ENCODE measurements at places on chromosomes 3 and 15.

DNA sequence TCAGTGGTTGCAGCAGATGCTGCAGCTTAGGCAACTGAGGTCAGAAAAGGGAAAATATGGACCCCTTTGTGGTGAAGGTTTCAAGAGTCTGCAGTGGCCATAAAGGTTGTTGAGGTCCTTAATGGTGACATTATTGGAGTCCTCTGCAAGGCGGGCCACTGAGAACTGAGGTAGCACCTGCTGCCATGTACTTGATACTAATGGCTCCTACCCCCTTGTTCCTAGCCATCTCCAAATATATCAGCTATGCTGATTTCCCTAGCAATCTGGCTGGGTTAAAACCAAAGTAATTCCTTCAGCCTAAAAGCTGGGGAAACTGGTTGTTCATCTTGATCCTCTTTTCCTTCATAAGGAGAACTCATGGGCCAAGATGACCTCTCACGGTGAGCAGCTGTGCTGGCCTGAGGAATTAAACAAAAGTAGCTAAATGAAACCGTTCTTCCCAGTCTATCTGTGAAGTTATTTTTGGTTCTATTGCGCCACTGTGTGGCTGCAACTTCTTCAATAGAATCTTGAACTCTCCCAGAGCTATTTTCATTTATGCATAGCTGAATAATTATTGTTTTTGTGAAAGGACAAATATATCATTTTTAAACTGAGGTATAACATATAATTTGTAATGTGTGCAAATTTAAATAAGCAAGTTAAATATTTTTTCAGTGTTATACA, 76.1 kb upstream of the PLSCR4 start:
- DNase-seq: peak; percentile 17

DNA sequence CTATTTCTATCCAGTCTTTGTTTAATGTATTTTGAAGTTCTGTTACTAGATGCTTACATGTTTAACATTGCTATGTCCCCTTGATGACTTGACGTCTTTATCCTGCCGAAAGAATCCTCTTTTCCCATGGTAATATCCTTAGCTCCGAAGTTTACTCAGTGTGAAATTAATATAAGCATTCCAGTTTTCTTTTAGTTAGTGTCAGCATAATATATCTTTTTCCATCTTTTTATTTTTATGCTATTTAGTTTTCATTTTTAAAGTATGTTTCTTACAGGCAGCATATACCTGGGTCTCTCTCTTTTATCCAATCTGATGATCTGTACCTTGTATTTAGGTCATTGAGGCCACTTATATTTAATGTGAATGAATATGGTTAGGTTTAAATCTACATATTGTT, 39.1 kb upstream of the MEF2A start:
- DNase-seq: no peak

GRCh38 chr15:38176155-38176554, 76.5 kb upstream of the SPRED1 start:
- DNase-seq: no peak

GRCh38 chr3:128052595-128053351, 536 bp downstream of the SEC61A1 start:
- DNase-seq: peak; percentile 36

DNA sequence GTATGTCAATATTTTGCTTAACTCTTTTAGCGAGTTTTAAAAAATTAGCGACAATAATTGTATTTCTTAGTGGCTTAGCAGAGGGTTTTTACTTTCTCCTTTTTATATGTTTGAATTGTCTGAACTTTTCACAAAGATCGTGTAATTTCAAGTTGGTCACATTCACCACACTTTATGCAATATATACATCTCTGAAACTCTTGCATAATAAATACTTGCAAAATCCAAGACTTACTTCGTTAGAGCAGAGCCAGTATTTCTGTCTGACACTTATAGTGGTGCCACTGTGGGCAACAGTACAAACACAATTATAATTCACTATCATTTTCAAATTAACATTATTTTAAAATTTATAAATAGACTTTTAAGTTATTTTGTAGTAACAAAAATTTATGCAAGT, 62.0 kb downstream of the SUCNR1 start:
- no peak for DNase-seq

DNA sequence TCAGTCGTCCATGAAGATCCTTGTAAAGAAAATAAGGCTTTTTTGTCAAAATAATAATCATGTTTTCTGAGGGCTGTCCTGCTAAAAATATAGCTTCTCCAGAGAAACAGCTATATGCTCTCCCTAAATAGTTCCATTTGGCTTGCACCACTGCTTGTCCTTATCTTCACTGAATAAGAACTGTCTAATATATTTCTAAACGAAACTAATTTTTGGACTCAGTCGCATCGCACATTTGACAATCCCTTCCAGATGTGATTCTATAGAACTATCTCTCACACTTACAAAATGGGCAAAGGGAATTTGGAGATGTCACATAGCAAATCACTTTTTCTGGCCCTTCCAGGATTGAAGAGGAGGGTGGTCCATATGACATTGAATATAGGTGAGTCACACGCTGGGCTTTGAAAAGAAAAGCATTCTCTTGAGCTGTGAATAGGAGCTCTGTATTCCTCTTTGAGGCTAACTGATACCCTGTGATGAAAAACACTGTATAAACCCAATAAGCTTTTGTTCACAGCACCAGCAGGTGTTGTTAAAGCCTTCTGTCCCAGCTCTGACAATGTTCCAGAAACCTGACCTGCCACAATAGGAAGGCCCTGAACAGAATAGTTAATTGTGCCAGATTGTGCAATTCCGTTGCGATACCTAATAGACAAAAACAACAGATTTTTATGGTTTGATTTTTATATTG, 1144.2 kb downstream of the ROBO2 start:
- DNase-seq: no peak

DNA sequence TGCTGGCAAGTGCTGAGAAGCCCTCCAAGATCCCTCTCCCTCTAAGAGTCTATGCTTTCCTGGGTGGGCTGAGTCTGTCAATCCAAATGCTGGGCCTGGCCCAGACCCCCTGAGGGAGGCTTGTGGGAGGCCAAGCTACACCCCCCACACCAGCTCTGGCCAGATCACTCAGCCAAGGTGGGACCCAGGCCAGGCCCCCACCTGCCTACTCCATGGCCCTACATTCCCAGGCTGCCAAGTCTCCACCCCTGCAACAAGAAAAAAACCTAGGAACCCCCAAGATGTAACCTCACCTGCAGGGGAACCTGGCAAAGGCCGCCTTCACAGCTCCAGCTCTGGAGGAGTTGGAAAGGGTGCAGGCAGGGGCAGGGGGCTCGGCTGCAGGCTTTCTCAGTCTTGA, 109.1 kb downstream of the CHSY1 start:
- no peak for DNase-seq

DNA sequence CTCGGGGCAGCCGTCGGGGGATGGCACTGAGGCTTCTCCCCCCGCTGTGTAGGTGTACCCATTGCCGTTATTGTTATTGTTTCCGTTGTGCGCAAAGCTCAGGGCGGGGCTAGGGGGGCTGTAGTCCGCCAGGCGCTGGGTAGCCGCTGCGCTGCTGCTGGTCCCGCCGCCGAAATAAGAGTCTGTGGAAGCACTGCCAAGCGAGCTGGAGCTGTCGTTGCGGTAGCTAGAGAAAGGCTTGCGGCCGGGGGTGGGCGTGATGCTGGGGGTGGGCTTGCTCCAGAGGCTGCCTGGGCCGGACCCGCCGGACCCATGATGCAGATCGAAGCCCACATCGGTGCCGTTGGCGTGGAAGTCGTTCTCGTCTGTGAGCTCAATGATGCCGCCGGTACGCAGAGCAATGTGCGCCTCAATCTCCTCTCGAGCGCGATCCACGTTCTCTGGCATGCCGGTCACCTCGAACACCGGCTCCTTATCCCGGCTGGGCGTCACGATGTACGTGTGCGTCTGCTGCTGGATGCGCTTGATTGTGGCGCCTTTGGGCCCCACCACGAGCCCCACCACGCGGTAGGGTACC, 1.9 kb downstream of the MEX3B start:
- DNase-seq: no peak

DNA sequence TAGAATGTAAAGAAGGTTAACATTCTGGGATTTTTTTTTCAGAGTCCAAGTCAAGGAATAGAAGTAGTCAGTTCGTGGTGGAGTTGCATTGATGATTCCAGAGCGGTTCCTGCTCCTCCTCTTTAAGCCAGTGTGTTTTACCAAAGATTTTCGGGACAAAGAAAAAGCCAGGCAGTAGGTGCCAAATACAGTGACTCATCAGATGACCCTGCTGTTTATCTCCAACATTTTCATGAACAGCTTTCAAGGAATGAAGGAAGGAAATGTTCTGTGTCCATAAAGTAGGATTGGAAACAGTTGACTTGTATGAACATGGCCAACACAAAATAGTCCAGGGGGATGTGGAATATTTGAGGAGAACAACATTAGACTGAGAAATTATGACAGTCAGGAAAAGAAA, 142.4 kb upstream of the TMC3 start:
- DNase-seq: no peak

- DNase-seq: peak; percentile 50
Observed at GRCh38 chr3:135081856-135082434, 286.9 kb downstream of the EPHB1 start.

DNA sequence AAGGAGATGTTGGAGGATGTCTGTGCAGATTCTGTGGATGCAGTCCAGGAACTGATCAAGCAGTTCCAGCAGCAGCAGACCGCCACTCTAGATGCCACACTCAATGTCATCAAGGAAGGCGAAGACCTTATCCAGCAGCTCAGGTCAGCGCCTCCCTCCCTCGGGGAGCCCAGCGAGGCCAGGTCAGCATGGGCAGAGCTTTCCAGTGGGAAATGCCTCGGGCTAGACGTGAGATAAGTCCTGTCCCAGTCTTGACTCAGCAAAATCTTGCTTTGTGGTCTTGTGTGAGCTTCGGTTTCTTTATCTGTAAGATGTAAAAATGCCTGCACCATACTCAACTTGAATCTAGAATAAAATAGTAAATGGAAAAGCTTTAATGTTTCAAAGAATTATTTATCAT, 335.1 kb upstream of the UMPS start:
- DNase-seq: no peak

DNA sequence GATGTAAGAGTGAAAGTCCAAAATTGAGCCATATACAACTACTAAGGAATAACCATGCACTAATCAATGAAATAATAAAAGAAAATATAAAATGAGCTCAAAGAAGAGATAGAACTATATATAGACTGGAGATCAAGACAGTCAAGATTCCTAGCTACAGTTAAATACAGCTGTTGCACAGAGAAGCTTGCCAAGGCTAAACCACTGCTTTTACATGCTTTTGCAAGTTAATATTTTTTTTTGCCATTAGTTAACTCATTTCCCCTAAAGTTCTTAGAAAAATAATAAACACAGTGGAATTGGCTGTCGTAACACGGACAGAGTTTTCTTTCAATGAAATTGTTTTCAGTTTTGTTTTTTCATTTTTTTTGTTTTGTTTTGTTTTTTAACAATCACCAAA, 123.0 kb downstream of the VGLL3 start:
- DNase-seq: no peak

- DNase-seq: no peak
Observed at GRCh38 chr3:182392182-182392937, 400.9 kb upstream of the ATP11B start.

DNA sequence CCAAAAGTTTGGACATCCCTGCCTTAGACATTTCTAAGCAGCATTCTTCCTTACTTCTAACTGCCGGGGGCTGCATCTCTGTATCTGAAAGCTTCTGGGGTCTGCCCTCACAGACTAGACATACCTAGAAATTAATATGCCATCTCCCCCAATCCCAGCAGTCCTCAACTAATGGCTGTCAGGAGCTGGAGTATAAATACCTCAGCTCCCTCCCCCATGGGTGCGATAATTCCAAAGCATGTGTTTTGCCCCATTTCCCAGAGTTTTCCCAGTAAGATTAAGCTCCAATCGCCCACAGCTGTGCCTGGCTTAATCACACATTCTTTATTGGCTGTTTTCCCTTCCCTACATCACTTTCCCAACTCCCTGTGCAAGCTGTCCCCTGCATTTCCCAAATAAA, 13.8 kb upstream of the VPS8 start:
- DNase-seq: no peak

- DNase-seq: no peak
Observed at GRCh38 chr3:184632551-184633236, 71.1 kb downstream of the EPHB3 start.

- DNase-seq: peak; percentile 13
Observed at GRCh38 chr3:10738688-10739372, 77.2 kb upstream of the SLC6A11 start.

DNA sequence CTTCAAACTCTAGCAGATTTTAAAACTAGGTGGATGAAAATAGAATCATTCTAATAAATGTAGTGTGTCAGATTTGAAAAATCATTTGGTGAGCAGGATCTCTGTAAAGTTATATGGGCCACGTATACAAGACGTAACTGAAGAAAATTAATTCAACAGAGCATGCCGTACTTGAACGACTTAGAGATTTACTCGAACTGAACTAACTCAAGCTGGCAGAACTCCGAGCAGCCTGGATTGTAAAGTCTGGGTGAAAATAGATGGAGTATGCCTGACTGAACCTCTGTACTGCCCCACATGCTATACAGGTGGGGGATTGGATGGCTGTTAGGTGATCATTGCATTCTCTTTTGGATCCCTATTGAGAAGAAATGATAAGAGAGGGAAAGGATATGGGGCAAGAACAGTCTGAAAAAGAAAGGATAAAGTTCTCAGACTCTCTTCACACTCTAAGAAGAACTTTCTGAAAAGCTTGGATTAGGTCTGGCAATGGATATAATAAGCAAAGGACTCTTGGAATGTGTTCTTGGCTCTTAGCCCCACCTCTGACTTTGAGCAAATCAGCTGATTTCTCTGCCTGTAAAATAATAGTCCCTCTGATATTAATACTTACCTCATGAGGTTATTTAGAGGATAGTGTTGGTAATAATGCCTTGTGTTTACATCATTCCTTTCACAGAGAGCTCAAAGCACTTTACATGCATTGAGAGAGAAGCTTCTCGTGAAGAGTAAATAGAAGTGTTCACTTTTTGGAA, 147.5 kb downstream of the FILIP1L start:
- DNase-seq: no peak

DNA sequence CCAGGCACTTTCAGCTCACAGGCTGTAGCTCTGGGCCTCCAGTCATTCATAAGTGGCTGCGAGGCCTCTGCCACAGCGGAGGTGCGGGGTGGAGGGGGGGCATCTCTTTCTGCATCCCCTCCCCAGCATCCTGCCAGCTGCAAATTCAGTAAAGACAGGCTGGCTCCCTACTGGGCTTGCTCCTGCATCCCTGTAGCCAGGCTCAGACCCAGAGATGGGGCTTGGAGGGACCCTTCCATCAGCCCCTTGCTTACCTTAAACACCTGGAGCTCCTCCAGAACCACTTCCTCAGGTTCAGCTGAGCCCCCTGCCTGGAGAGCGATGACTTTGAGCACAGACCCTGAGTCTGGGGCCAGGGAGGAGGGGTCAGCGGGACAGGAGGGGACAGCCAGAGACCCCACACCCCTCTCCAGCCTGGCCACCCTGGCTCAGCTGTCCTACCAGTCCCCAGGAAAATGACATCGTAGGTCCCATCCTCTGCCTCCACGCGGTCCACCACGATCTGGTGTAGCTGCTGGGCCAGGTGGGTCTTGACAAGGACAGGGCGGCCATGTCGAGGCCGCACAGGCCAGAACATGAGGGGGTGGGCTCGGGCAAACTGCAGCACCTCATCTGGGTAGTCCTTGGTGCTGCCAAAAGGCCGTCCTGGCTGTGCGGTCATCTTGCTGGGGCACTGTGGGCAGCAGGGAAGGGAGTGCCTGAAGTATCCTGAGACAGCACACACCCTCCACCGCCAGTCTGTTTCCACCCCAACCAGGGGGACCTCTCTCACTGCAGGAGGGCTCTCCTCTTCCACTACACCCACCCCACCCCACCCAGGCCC, 5.3 kb downstream of the SEMA3G start:
- no peak for DNase-seq
